ENCODE measurements at places on chromosomes 5 and 9.

GRCh38 chr9:123238365-123238764 lies 30.0 kb downstream of the STRBP start:
- no peak for DNase-seq

- no peak for DNase-seq
Observed at GRCh38 chr5:24642022-24642421, 2.8 kb downstream of the CDH10 start.

DNA sequence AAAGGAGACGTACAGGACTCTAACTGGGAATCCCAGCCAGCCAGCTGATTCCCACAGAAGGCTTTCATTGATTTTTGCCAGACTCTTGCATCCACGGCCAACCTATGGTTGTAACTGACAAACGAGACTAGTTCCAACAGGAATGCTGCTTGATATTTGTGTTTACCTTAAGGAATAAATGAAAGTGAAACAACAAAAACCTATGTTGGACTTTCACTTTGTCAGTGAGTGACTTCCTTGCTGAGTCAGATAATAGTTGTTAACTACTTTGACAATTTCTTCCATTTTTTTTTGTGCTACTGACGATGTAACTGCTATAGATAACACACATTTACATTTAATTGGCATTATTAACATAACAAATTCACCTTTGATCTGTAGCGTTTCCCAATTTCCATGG lies 63.4 kb upstream of the LRRTM2 start:
- no peak for DNase-seq

- no peak for DNase-seq
Observed at GRCh38 chr9:89592213-89592815, 12.5 kb upstream of the GADD45G start.

Measured in activated CD8-positive, alpha-beta memory T cell treated with anti-CD3 and anti-CD28 coated beads for 24 hours (primary cell).